NCI-H2171 (cell line): ENCODE measurements at places on chromosomes 12 and 14.

DNA sequence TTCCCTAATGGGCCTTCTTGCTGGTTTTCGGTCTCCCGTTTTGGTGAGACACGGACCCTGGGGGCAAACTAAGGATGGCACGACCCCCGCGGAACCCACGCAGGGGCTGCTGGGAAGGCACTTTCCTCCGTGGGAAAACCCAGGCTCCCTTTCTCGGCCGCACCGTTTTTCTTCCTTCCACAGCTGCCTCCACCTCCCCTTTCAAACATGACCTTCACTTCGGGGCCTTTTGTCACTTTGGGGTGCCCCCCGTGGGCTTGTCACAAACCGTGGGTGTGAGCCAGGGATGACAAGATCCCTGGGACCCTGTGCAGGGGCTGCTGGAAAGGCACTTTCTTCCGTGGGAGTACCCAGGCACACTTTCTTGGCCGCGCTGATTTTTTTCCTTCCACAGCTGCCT lies 268.7 kb downstream of the ALG10 start:
- DNase-seq: no peak

GRCh38 chr12:124053851-124054250 lies 80.8 kb downstream of the ZNF664 start:
- DNase-seq: no peak

- DNase-seq: no peak
Measured at GRCh38 chr14:92513966-92514843, 624 bp downstream of the RIN3 start.

GRCh38 chr14:52262600-52262999 lies 4.9 kb upstream of the PTGDR start:
- DNase-seq: no peak

DNA sequence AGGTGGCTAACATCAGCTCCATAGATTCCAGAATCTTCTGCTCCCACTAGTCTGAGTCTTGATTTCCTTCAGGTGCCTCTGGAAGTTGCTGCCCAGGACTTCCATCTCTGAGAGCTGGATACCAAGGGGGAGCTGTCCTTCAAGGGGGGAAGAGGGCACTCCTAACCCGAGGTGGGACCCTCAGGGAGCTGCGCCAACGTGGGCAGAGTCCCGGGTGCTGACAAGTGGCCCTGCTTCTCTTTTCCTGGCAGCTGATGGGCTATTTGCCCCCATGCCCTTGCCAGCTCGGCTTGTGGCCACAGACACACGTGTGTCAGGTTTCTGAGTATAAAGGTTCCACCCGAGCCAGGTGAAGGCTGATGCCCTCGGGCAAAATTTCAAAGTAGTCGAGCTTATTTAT lies 272.5 kb downstream of the TTC8 start:
- DNase-seq: no peak

DNA sequence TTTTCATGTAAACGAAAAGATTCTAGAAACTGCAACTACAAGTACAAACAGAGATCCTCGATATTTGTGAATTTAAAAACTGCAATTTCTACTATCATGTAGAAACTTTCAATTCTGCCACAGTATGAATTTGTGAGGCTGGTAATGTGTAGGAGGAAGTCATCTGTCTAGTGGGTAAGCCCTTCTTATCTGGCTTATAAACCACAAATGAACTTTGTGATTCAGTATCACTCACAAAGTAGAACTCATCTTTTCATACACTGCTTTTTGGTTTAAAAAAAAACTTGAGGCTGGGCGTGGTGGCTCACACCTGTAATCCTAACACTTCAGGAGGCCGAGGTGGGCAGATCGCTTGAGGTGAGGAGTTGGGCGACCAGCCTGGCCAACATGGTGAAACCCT lies 20.7 kb downstream of the GTF2A1 start:
- DNase-seq: no peak

- DNase-seq: no peak
Measured at GRCh38 chr14:70057519-70058136, 131.1 kb downstream of the SLC8A3 start.

DNA sequence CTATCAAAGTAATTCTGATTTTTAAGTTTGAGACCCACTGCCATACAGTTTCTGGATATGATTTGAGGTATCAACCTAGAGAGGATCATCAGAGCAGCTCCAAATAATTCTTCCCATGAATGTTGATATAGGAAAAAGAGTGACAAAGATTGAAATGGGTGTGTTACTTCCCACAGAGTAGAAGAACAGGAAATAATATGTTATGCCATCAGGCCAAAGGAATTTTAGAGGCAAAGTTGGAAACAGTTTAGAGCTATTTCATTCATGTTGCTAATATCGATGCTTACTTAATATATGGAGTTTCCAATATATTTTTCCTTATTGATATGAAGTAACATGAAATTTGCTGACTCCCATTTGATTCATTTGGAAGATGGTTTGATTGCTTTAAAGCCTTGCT lies 8.9 kb upstream of the MSRB3 start:
- DNase-seq: no peak

- DNase-seq: no peak
Measured at GRCh38 chr12:113320401-113320800, 14.5 kb downstream of the SLC8B1 start.

GRCh38 chr14:104875811-104876210 lies 10.7 kb downstream of the CEP170B start:
- DNase-seq: no peak

GRCh38 chr12:90311561-90311960 lies 602.9 kb upstream of the ATP2B1 start:
- no peak for DNase-seq

DNA sequence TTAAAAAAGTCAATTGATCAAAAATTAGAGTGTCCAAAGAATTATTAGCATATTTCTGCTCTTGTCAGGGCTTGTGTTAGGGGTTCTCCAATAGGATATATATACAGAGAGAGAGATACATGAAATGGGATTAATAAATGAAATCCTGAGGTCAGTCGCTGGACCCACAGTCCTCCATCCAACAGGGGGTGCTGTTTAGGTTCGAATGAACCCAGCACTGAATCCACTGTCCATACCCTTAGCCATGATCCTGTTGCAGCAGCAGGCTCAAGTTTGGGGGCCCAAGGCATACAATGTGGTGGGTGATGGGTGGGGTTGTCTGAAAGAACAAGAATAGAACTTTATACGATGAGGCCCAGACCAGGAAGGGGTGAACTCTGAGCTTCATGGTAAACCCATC lies 780 bp upstream of the MYO1H start:
- DNase-seq: no peak

GRCh38 chr14:104600141-104600643 lies 4.4 kb downstream of the TMEM179 start:
- DNase-seq: no peak

- DNase-seq: no peak
Measured at GRCh38 chr14:91159906-91160305, 46.0 kb downstream of the DGLUCY start.

- DNase-seq: no peak
Measured at GRCh38 chr12:5650829-5651461, 219.0 kb downstream of the NTF3 start.

DNA sequence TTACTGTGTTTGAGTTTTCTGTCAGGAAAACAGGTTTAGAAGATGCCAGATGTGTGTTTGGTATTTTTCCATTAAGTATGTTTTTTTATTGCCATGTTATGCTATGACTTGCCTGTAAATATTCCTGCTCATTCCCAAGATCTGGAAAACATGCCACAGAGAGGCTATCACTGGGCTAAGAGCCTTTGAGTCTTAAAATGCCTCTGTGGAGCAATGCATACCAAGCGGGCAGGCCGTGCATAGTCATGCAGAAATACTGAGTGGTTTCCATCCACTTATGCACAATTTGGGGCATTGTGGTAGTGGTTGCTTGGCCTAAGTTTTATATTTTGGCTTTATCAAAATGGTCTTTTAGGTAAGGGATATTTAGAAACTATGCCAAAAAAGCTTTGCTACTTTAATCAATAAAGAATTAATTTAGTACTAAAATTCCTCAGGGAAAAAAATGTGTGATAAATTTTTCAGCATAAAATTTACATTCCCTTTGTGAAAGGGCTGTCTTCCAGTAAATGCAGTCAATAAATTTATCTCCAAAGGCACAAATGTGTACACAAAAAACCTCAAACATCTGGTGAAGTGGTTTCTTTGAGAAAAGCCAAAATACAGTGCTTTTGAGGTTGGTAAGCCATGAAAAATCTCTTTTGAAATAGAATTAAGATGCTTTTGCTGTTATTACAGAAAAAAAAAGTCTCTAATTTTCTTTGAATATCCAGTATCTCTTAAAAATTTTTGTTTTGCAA lies 341.3 kb upstream of the FBXO33 start:
- no peak for DNase-seq

DNA sequence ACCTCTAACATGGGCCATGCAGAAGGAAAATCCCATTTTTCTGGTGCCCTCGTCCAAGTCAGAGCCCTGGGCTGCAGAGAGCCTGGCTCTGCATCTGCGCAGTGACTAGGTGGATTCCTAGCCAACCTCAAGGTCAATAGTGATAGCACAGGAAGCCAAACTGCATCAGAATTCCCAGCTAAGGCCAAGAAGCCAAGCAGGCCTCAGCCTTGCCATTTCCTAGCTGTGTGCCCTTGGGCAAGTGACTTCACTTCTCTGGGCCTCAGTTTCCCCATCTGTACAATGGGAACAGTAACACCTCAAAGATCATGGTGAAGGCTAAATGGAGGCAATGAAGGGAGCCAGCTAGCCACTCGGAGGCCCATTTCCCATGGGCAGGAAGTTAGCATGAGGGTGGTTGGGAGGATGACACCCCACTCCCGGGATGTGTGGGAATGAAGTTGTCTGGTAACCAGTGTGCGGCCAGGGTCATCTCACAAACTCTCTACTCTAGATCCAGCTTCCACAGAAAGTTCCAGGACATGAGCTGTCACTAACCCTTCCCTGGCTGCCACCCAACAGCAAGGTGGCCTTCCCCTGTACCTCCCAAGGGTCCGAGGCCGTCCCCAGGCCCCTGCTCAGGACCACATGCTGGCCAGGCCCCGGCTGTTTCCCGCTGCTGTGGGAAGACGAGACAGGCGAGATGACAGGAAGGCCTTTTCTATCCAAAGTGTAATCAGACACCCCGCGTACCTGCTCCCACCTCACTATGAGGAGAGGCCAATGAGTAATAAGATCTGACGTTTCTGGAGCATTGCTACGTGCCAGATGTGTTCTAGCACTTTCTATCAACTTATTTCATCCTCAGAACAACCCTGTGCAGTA lies 125.7 kb downstream of the SCARB1 start:
- no peak for DNase-seq

DNA sequence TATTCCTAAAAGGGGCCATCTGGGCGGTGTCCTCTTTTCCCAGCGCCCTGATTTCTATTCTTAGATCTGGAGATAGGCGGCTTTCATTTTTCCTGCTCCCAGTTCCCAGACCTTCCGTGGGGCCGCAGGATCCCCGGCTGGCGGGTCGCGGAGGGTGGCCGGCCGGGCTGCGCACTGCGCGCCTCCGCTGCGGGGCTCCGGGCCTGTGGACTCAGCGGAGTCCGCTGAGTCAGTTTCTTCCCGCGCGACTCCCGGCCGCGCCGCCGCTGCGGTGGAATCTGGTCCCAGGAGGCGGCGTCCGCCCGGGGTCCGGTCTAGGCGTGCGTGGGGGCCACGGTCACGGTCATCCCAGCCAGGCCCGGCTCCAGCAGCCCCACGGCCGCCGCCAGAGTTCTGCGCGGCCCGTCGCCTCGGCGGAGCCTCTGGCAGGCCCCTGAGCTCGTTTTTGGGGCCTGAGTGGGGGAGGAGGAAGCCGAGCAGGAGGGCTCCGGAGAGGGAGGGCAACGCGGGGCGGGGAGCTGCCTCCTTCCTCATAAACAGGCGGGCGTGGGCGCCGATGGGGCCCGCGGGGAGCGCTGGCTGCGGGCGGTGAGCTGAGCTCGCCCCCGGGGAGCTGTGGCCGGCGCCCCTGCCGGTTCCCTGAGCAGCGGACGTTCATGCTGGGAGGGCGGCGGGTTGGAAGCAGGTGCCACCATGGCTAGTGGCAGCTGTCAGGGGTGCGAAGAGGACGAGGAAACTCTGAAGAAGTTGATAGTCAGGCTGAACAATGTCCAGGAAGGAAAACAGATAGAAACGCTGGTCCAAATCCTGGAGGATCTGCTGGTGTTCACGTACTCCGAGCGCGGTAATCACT lies at the start of gene LRRK2:
TSS of gene LRRK2 (plus strand) at position 559 of the 853 bp plus-strand sequence. CDS start at position 694, 135 bp downstream.
- DNase-seq: peak; percentile 51

GRCh38 chr14:22432348-22432976 lies 156.6 kb downstream of the DAD1 start:
- DNase-seq: peak; percentile 100

GRCh38 chr14:96587823-96588385 lies 85.7 kb downstream of the PAPOLA start:
- DNase-seq: no peak

- DNase-seq: no peak
Measured at GRCh38 chr12:13348464-13348863, 151.9 kb downstream of the EMP1 start.

DNA sequence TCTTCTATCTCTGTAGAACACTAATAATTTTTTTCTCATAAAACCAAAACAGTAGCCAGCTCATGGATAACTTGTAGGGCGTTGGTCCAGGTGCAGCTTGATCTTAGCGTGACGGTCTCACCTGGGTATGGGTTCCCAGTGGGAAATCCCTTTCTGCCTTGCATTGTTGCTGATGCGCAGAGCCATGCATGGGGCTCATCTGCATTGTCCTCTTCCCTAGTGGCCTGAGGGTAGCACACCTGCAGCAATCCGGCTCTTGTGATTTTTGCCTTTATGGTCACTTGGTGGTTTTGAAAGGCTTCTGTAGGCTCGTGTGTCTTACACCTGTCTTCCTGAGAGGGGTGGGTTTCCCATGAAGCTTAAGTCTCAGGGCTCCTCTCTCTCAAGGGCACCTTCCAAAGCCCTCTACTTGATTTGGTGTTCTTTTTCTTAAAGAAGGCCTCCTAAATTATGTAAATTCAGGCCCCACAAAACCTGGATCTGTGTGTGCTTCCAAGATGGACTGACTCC lies 130.6 kb downstream of the PRKCH start:
- DNase-seq: no peak

GRCh38 chr14:55354500-55354899 lies 57.1 kb downstream of the ATG14 start:
- DNase-seq: peak; percentile 61
